ENCODE measurements at places on chromosomes 16 and 17.

DNA sequence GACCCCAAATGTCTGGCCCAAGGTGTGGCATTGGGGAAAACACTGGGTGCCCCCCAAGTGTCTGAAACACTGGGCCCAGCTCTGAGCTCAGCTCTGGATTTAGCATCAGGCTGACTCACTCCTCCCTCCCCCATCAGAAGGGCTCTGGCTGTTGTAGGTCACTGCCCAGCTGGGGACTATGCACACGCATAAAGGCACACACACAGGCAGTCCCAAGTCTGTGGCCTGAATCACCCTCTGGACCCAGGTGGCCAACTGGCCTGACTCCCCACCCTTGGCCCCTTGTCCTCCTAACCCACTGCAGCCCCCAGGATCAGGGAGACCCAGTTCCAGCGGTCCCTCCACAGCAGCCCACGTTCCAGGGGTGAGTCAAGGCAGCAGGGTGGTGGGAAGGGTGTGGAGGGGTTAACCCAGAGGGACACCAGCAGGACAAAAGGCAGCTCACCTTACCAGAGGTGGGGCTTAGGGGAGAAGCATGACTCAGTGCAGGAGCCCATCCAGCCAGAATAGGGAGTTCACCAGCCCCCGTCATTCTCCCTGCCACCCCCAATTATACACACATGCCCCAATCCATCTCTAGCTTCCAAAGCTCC lies 47.0 kb downstream of the MYO18A start:
- DNase-seq: no peak

GRCh38 chr16:48501516-48502377 lies 108.2 kb downstream of the N4BP1 start:
- peak; percentile 40 for DNase-seq

DNA sequence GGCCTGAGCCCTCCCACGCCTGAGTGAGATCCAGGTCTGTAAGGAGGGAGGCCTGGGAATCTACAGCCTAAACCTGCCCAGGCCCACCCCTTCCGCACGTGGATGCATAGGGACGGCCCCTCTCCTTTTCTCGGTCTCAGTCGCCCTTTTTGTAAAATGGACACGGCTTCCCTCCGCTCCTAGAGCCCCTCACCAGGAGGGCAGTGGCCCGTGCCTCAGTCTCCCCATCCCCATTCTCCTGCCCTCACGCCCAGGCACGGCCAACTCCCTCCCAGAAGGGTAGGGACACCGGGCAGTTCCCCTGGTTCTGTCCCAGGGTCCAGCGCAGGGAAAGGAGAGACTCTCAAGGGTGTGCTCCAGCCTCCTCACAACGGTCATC lies 48.1 kb downstream of the WNT3 start:
- no peak for DNase-seq

DNA sequence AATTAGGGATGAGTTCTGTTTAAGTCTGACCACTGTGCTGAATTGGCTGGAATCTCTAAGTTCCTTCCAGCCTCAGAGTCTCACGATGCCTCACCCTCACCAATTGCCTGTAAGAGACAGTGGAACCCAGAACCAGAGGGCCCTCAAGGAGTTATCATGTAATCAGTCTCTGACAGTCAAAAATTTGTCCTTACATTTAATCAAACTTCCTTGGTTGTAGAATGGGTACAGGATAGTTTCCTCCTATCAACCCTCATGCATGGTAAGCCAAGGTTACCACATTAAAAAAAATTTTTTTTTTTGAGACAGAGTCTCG lies 83.2 kb downstream of the CDK5R1 start:
- DNase-seq: no peak

GRCh38 chr17:48611681-48612455 lies 1.1 kb upstream of the HOXB7 start:
- no peak for DNase-seq

DNA sequence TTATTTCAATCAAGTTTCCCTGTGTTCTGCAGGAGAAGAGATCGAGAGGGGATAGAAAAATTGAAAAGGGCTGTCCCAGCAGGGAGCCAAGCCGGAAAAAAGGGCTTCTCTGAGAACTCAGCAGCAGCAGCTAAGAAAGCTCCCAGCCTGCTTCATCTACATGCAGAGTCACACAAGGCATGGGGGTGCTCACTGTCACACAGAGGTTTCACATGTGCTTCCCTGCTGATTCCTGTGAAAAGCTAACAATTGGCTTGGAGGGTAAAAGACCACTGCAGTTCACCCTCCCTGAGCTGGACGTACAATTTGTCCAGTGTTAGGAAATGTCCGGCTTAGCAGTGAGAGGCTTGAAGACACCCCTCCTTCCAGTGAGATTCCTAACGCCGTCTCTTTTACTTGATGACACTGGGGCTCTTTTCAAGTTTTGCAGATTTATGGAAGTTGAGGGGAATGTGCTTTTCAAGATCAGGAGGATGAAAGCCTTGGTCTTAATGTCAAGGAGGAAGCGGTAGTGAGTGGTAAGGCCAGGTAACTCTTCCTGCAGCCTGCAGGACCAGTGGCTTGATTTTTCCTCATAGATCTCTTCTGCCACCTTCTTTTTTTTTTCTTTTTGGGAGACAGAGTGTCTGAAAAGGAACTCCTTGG lies 85.6 kb downstream of the WNT3 start:
- DNase-seq: no peak

GRCh38 chr17:4365628-4366326 lies 698 bp downstream of the UBE2G1 start:
- DNase-seq: no peak

DNA sequence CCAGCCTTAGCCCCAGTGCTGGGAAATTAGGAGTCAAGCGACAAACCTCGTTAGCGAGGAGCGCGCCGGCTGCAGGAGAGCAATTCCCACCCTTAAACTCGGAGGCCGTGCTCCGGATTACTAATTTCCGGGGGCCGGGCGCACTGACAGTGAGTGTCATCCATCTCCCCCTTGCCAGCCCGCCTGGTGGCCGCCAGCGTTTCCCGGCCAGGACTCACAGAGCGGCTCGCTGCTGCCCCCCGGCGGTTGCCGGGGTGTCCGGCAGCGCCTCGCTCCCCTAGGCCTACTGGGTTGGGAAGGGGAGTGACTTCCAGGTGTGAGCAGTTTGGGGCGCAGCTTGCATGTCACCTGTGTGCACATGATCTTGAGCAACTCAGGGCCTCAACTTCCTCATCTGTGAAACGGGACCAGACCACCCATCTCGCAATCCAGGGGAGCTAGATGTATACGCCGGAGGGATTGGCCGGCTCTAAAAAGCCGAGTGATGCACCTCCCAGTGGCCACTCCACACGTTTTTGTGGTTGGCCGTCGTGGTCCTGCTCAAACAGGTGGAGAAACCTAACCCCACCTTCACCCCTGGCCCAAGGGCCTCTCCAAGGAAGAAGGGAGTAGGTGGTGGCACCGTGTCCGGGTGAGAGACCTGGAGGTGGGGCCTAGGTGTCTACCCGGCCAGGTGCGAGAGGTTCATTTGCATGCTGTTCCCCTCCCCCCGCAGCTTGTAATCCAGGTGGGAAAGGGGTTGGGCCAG lies 2.5 kb upstream of the GSE1 start:
- peak; percentile 98 for DNase-seq

DNA sequence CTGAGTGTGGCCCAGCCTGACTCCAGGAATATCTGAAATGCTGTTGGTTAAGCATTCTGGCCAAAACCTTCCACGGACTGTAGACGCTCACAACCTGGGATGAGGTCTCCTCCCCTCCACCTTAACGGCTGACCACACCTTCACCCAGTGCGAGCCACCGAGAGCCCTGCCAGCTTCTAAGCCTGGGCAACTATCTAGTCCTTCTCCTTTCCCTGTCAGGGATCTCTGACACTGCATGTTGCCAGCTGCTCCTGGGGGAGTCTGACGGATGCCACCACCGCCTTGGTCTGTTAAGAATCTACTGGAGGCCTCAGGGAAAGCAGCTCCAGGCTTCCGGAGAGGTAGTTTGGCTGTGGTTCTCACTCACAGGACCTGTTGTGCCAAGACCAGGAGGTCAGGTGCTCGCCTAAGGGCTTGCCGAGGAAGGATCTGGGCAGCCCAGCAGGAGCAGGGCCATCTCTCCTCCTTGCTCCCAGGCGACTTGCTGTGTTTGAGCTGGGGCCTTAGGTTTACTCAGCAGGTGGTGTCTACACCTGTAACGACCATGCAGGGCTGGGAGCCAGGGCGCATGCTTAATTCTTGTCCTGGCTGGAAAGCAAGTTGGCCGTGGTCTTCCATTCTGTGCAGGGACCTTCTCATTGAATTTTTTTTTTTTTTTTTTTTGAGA lies 111.8 kb downstream of the NTN1 start:
- DNase-seq: no peak

DNA sequence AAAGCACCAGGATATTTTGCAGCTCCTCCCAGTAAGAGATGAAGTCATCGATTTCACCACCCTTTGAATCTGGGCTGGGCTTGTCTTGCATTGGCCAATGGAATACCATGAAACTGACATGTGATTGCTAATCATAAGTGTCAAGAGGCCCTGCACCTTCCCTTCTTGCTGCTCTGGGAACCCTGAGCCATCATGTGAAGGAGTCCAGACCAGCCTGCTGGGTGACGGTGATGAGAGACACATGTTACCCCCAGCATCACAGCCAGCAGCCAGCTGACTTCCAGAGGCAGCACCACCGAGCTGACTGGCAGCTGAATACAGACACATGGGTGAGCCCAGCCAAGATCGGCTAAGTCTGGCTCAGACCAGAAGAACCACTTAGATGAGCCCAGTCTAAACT lies 43.6 kb upstream of the CACNG4 start:
- DNase-seq: no peak

- no peak for DNase-seq
These were observed 3.6 kb downstream of the ZACN start for GRCh38 chr17:76082326-76083251.

GRCh38 chr16:57123216-57123973 lies 31.0 kb downstream of the CPNE2 start:
- DNase-seq: no peak

DNA sequence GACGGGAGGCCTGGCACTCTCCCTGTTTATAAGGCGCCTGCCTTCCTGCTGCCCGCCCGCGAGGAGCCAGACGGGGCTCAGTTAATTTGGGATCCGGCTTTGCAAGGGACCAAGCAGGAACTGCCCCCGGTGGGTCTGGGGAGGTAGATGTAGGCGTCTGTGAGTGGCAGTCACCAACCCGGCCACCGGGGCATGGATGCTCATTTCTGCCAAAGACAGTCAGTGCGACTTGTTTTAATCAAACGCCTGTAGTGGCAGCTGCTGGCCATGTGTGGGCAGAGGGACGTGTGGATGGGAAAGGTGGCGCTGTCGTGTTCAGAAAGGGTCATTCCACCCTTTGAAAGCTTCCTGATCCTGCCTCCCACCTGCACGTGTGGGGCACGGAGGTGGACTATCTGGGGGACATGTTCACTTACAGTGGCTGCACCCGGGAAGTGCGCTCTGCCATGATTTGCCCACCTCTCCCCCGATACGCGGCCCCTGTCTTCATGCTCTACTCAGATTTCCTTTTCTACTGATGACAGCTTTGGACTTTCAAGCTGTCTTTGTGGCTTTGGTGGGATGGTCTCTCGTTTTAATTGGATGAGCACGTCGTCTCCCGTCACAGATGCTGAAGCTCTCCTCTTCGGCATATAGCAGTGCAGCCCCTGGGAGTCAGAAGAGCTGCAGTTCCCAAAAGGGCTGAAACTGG lies 60.3 kb upstream of the CIBAR2 start:
- peak; percentile 92 for DNase-seq

GRCh38 chr16:8623634-8624033 lies 2.1 kb downstream of the METTL22 start:
- DNase-seq: no peak

- peak; percentile 53 for DNase-seq
These were observed 117.6 kb downstream of the VPS53 start for GRCh38 chr17:596763-597644.

DNA sequence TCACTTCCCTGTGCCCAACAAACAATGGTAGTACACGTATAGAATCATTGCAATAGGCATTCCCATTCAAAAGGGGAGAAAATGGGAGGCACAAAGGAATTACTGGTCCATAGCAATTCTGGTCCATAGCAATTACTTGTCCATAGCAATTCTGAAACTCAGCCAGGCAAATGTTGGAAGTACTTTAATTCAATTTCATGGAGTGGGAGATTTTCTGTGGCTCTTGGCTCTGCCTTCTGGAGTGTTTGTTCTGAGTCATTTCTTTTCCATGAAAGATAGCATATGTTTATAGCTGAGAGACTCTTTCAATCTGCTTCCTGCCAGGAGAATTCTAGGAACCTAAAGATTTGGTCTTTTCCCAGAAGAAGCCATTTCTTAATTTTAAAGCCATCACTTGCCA lies 182.8 kb upstream of the ELAC2 start:
- no peak for DNase-seq

- no peak for DNase-seq
These were observed 10.7 kb downstream of the CACNG1 start for GRCh38 chr17:67055041-67055443.

DNA sequence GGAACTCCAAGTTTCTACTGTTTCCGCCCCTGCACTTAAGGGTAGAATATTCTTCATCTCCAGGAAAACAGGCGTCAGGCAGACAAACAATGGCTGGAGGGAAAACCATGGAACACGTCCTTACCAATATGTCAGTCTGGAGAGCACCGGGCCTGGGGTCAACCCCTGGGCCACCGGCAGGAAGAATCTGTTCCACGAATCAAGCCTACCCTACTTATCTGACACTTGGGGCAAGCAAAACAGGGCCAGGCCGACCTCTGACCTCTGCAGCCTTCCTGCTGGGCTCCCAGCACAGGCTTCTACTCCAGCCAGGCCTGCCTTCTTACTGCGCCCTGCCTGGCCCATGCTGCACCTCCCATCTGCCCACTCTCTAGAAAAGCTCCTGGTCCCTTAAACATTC lies 10.1 kb downstream of the VAC14 start:
- no peak for DNase-seq

DNA sequence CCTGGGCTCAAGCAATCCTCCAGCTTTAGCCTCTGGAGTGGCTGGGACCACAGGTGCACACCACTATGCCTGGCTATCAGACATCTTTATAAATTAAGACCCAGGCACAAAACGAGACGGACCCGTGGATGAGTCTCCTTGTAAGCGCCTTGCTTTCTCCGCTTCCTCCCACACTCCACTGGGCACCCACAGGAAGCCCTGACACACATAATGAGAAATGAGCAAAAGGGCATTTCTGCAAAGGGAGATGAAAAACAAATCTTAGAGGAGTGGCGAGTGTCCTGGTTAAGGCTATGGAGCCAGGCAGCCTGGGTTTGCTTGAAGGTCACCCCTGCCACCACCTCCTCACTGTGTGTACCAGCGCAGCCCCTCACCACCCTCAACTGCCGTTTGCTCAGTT lies 56.3 kb downstream of the XYLT1 start:
- no peak for DNase-seq

DNA sequence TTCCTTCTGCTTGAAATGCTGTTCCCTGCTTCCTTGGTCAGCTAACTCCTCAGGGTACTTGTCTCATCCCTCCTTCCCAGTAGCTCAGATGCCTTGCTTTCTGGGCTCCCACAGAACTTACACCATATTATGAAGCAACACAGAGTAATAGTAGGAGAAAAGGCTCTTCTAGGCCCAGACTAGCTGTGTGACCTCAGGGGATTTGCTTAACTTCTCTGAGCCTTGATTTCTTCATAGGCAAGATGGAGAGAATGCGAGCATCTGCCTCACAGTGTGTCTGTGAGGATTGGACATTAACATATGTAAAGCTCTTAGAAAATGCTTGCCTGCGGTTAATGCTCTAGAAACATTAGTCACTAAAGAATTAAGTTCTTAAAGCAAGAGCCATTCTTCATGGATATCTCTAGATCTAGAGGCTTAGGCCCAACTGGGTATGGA lies 22.3 kb upstream of the PECAM1 start:
- peak; percentile 42 for DNase-seq

- DNase-seq: no peak
These were observed 22.4 kb upstream of the HERPUD1 start for GRCh38 chr16:56909527-56909979.
